ENCODE measurements at places on chromosomes 5 and 9.

DNA sequence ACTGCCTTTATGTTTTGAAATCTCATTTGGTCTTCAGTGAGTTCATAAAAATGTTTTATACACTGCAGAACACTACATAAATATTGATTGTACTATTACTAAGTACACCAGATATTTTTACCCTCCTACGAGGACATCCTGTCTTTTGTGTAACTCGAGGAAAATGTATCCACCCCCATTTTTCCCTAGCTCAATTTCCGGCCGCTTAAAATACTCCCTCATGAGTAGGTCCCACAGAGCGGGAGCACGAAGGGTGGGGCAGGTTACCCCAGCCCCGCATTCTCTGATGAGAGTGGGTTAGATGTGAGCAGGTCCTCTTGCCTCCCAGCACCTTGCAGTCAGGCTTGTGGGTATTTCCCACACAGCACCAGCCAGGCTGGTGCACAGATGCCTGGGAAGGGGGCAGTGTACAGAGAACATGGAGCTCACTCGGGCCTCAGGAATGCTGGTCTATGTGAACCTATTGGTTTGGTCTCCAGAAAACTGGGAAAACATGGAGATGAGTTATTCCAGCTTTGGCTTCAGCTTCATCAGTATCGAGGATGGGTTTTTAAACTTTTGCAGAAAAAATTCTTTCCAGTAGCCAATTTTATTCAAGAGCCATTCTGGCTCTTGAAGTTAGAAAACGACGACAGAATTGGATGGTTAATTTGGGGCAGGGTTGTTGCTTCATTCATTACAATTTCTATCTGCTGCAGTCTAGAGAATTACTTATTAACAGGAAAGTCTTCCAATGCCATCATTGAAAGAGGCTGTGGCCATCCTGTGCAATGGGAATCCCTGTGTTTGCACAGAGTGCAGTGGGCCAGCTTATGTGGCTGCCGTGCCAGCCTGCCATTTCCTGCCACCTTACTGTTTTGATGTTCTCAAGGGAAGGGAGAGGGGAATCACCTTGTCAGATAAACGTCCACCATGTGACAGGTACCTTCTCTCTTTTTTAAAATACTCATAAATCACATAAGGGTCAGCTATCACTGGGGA is 73.2 kb downstream of the WDR41 start:
- no peak overlapping the region for H3K27ac ChIP-seq
- H3K4me1 ChIP-seq = no peaks in the 10 kb centered on the region
- H3K4me3 ChIP-seq = no peak overlapping the region
- H3K27me3 ChIP-seq = no peaks in the 10 kb centered on the region

- no peaks in the 10 kb centered on the region for H3K36me3 ChIP-seq
- peak within 1 kb of the TSS; percentile 74 for H3K4me3 ChIP-seq
- H3K27me3 ChIP-seq = no peaks in the 10 kb centered on the region
- no peak for DNase-seq
- peaks cover 10% of the 10 kb centered on the region for H3K4me1 ChIP-seq
Measured at GRCh38 chr9:93576258-93577077, at the start of gene PHF2. Gene PHF2, plus strand, starts transcription at chr9:93576584. Its CDS starts 190 bp downstream, at chr9:93576774.

- H3K27me3 ChIP-seq = no peaks in the 10 kb centered on the region
- no peaks in the 10 kb centered on the region for H3K4me1 ChIP-seq
- no peak overlapping the region for H3K4me3 ChIP-seq
- DNase-seq = no peak
- H3K27ac ChIP-seq = no peak overlapping the region
Measured at GRCh38 chr5:106784846-106785245, 885.9 kb downstream of the EFNA5 start.

DNA sequence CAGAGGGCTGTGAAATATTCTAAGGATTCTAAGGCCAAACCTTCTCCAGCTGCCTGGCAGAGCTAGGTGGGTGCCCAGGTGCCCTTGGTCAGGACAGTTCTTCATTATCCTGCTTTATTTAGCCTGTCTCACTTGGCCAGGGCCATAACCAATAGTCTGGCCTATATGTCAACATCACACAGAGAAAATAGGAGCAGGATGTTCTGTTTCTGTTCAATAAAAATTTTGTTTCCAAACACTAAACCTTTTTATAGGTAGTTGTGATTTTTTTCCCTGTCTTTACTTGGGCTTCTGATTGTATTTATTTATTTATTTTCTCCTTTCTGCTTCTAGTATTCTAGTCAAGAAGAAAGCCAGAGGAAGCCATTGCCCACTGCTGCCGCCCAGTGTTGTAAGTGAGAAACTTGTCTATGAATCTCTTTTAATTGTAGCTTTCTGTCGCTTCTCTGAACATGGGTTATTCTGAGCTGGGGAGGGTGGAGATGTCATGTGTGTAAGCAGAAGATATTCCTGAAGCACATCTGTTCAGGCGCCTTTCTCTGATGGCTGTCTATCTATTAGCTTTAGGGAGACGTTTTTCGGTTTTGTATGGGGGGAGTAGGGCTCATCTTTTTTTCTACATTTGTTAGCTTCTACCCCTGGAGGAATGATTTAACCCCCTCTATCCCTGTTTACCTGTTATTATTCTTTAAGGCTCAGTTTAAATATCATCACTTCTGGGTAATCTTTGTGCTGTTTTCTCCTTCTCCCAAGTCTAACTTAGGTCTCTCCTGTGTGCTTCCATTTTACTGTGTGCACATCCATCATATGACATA is 97.1 kb downstream of the UNC13B start:
- no peaks in the 10 kb centered on the region for H3K4me1 ChIP-seq
- H3K27me3 ChIP-seq = no peaks in the 10 kb centered on the region
- peak; percentile 78 for DNase-seq
- H3K27ac ChIP-seq = peak overlapping the region; percentile 24
- no peak overlapping the region for H3K4me3 ChIP-seq
- no peaks in the 10 kb centered on the region for H3K36me3 ChIP-seq

DNA sequence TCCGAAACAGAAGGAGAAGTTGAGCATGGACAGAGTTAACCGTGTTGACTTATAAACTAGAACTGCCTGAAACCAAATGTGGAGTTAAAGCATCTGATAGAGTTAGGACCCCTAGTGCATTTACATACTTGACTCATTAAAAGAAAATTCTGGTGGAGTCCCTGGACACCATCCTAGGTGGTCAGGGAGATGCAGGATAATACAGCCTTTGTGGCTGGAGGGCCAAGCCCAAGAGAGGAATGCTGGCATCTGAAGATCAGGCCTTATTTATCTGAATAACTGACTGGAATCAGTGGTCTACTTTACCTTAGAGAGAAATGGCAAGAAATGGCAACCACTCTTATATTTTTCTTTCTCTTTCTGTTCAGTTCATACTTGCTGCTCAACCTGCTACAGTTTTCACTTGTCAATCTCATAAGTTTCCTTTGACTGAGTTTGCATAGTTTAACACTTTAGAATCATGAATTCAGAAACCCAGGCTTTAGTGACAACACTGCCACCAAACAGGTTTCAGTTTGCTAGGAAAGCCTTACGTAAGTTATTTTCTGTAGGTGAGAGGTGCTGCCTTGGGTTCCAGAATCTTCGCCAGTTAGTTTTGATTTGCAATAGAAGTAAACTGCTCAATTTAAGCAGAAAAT is 10.2 kb downstream of the CMYA5 start:
- no peaks in the 10 kb centered on the region for H3K4me1 ChIP-seq
- no peak for DNase-seq
- H3K27ac ChIP-seq = no peak overlapping the region
- no peaks in the 10 kb centered on the region for H3K27me3 ChIP-seq
- no peaks in the 10 kb centered on the region for H3K36me3 ChIP-seq

- H3K27me3 ChIP-seq = no peaks in the 10 kb centered on the region
- H3K27ac ChIP-seq = no peak overlapping the region
- no peak overlapping the region for H3K4me3 ChIP-seq
- H3K36me3 ChIP-seq = no peaks in the 10 kb centered on the region
- H3K4me1 ChIP-seq = no peaks in the 10 kb centered on the region
Measured at GRCh38 chr5:103572454-103572853, 9.9 kb upstream of the NUDT12 start.
